HL-60 (cell line): ENCODE measurements at places on chromosomes 2 and 18.

DNA sequence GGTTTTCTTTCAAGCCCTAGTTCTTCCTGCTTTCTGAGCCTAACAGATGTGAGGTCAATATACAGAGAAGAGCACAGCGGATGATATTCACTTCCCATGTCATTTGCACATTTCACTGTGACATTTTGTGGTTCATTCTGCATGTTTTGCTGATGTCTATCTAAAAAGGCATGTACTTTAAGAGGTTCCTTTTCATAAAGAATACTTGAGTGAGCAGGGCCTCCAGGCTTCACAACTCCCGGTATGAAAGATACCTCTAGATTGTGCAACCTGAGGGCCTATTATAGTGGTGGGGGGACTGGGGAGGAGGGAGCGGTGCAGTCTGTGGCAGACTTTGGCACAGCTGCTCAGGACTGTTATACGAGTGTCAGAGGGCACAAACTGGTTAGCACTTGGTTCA lies 54.6 kb downstream of the CPO start:
- DNase-seq = peak; percentile 85

DNA sequence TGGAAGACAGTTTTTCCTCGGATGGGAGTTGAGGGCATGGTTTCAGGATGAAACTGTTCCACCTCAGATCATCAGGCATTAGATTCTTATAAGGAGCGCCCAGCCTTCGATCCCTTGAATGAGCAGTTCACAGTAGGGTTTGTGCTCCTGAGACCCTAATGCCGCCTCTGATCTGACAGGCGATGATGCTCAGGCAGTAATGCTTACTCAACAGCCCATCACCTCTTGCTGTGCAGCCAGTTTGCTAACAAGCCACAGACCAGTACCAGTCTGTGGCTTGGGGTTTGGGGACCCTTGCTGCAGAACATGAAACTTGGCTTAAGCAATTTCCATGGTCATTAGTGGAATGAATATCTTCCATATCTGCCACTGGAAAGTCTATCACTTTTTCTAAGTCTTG lies 56.4 kb downstream of the GORASP2 start:
- DNase-seq = no peak

- no peak for DNase-seq
These were observed 393.5 kb downstream of the ERBB4 start for GRCh38 chr2:212145121-212145520.

- DNase-seq = peak; percentile 56
These were observed 179.2 kb downstream of the ACKR3 start for GRCh38 chr2:236748801-236749200.

GRCh38 chr2:122019724-122020123 lies 264.3 kb downstream of the TSN start:
- no peak for DNase-seq

DNA sequence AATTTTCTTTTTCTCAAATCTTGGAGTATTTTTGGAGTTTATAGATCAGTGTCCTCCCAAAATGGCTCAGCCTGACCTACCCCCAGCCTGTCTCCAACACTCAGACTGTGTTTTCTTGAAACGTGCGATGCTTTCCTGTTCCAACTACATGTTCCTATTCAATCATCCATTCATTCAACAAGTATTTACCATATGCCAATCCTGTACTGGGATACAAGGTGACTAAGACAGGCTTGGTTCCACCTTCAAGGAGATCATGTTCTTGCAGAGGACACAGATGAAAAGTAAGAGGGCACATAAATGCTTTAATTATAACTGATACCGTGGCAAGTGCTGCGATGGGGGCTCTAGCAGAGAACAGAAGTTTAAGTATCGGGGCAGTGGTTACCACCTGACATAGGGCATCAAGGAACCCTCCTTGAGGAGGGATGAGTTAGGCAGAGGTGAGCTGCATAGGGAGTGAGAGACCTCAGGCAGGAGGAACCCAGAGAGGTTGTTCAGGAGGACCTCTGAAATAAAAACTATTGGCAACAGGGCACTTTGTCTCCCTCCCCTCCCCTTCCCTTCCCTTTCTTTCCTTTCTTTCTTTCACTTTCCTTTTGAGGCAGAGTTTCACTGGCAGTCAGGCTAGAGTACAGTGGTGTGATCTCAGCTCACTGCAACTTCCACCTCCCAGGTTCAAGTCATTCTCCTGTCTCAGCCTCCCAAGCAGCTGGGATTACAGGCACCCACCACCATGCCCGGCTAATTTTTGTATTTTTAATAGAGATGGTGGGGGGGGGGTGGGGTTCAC lies 469.0 kb downstream of the EPHA4 start:
- DNase-seq = no peak

DNA sequence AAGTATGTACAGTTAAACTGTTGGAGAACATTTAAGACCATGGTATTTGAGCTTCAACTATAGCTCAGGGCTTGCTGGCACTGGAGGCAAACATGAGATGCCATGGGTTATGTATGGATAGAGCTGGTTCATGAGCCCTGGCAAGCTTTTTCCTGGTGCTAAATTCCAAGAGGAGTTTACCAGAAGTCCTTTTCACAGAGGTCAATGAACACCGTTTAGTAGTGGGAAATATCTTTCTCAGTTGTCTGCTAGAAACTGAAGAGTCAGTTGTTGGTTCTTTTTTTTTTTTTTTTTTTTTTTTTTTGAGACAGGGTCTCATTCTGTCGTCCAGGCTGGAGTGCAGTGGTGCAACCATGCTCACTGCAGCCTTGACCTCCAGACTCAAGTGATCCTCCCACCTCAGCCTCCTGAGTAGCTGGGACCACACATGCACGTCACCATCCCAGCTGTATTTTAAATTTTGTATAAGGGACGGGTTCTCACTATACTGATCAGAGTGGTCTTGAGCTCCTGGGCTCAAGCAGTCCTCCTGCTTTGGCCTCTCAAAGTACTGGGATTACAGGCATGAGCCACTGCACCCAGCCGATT lies 1.3 kb downstream of the KHK start:
- DNase-seq = no peak

GRCh38 chr18:72543357-72544055 lies 636 bp downstream of the CBLN2 start:
- no peak for DNase-seq
